ENCODE measurements at places on chromosomes 2 and 18.

- no peak for DNase-seq
Observed at GRCh38 chr2:20108655-20109396, 57.4 kb upstream of the LAPTM4A start.

DNA sequence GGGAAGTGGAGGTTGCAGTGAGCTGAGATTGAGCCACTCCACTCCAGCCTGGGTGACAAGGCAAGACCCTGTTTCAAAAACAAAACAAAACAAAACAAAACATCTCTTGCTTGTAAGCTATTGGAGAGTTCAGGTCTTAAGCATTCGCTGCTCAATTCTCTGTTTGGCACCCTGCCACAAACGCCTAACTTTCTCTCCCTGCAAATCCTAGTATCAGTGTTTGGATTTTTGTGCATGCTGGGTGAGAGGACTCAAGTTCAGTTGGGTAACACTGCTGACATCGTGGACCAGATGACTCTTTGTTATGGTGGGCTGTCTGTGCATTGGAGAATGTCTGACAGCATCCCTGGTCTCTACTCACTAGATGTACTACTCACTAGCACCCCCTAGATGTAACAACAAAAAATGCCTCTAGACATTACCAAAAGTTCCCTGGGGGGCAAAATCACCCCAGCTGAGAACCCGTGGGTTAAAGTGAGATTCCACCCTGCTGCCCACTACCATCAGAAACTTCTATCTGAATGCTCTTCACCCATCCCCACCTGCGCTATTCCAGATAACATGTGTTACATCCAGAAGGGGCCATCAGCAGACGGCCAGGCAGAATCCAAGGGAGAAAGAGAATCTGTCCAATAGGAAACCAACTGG lies 50.9 kb downstream of the CACNB4 start:
- peak; percentile 3 for DNase-seq

- no peak for DNase-seq
Observed at GRCh38 chr2:51032751-51033330, 909 bp upstream of the NRXN1 start.

DNA sequence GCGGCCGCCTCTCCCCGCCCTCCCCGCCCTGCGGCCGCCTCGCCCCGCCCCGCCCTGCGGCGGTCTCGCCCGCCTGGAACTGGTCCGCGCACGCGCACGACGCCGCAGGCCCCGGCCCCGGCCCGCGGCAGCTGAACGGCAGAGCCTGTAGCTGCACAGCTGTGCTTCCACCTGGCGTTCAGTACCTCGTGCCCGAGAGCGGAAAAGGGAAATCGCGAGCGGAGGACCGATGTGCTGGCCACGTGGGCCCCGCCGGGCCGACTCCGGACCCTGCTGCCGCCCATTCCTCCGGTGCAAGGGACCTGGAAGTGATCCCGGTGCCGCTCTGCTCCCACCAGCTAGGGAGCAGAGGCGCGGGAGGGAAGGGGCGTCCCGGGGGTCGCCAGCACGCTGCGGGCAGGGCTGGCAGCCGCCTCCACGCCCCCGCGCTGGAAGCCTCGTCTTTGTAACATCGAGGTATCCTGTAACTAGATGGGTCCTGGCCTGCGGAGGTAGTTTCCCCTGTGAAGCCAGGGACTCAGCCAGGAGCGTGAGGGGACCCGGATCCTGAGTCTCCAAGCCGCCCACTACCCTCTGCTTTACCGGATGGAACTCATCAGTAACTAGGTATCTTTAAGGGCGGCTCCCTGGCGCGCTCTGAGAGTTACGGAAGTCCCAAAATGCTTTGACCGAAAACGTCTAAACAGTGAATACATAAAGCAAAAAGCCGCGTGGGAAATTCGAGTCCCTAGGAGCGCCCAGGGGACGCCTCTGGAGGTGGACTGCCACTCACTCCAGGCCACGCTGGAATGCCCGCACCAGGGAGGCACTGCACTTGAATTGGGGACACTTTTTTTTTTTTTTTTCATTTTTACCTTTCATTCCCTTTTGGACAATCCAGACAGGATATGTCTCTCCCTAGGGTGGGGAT lies 704 bp upstream of the ODC1 start:
- peak; percentile 76 for DNase-seq

DNA sequence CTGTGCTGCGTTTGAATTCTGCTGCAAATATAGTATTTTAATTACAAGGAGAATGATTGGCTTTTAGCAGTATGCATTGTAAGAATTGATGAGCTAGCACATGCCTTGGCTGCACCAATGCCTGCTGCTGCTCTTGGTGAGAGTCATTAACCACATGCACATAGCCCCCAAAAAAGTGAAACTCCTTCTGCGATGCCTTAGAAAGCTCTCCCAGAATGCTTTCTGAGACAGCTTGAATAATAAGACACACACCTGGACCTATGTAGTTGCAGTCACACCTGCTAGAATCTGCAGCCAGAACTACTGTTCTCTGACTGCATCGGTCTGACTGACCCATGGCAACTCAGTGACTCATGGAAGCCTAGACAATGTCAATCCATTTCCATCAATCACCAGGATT lies 170.1 kb upstream of the DDX18 start:
- DNase-seq = no peak

DNA sequence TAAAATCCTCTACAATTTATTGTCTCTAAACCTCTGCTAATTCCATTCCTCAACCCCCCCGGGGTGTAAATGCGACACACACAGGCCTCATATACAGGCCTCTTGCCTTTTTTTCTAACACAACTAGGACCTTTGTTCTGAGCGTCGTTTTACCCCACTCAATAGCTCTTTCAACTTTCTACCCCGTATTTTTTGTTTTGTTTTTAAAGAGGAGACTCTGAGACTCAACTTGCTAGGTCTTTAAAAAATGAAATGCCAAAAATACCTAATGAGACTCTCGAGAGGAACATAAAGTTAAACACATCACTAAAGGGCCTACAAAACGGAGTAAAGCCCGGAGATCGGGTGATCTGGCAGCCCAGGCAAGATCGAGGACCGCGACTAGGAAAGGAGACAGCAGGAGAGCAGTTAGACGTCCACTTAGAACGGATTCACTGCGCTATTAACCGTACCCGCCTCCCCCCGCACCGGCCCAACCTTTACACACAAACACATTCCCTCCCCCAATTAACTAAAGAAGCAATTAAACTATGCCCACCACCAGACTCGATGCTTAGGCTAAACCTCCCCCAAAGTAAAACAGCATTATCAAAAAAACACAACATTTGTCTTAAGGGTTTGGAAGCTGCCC lies 1.7 kb downstream of the TRIP12 start:
- peak; percentile 35 for DNase-seq

GRCh38 chr18:12254136-12254819 lies at the start of gene CIDEA:
TSS of gene CIDEA (plus strand) at chr18:12254361. CDS start at chr18:12254384, 23 bp downstream.
- no peak for DNase-seq

GRCh38 chr2:23273786-23274185 lies 111.2 kb upstream of the KLHL29 start:
- DNase-seq = no peak
